ENCODE measurements at places on chromosomes 11 and 22. TPM values are rescaled to one million over a fixed set of nuclear protein-coding genes. Genes with fewer than 3 reads are reported as not detected.

GRCh38 chr11:2685051-2685450, 14.7 kb downstream of the KCNQ1OT1 start:
- no peak overlapping the region for H3K4me3 ChIP-seq
- H3K27me3 ChIP-seq = no peaks in the 10 kb centered on the region
- DNase-seq = no peak
- H3K4me1 ChIP-seq = no peaks in the 10 kb centered on the region

The PLAAT2 gene
- total RNA-seq = 0.58 TPM

The CARNS1 gene
- not detected for total RNA-seq

- H3K27ac ChIP-seq = no peak overlapping the region
- H3K36me3 ChIP-seq = no peaks in the 10 kb centered on the region
- peaks cover 6% of the 10 kb centered on the region for H3K4me1 ChIP-seq
- peaks cover 18% of the 10 kb centered on the region for H3K27me3 ChIP-seq
- DNase-seq = no peak
Measured at GRCh38 chr11:75592715-75593114, 30.7 kb downstream of the SERPINH1 start.

The TBCEL gene
- total RNA-seq = 16.5 TPM

DNA sequence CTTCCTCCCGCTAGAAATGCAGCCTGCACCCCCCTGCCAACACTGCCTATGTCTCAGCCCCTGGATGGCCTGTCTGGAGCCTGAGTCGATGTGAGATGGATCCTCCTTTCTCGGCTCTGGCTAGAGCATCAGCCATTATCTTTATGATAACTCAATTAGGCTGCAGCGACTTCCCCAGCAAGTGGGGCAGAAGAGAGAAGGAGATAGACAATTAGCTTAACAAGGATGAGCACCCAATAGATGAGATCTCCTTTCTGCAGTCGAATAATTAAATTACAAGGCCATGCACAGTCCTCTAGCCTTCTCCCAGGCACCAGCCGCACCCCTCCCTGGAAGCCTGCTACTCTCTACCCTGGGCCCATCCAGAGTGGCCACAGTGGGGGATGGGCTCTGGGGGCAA, 179.3 kb downstream of the CEP164 start:
- peaks cover 59% of the 10 kb centered on the region for H3K27me3 ChIP-seq
- no peak overlapping the region for H3K4me3 ChIP-seq
- no peaks in the 10 kb centered on the region for H3K36me3 ChIP-seq
- no peaks in the 10 kb centered on the region for H3K4me1 ChIP-seq
- H3K27ac ChIP-seq = no peak overlapping the region

DNA sequence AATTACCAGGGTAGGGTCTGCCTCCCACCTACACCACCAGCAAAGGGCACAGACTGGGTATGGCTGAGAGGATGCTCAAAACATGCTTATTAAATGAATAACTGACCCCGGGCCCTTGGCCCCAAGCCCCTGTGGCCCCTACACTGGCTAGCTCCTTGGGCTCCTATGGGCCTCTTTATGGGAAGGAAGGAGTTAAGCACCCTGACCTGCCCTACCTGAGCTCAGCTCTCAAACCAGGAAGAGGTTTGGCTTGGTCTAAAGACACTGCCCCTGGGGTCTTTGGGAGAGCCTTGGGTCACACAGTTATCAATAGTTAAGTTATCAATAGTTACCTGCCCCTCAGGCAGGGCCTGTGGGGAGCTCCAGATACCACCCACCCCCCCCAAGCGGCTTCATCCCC, 1.2 kb downstream of the USH1C start:
- no peaks in the 10 kb centered on the region for H3K36me3 ChIP-seq
- peaks cover 51% of the 10 kb centered on the region for H3K27me3 ChIP-seq
- H3K27ac ChIP-seq = no peak overlapping the region
- no peaks in the 10 kb centered on the region for H3K4me1 ChIP-seq
- H3K4me3 ChIP-seq = no peak overlapping the region

DNA sequence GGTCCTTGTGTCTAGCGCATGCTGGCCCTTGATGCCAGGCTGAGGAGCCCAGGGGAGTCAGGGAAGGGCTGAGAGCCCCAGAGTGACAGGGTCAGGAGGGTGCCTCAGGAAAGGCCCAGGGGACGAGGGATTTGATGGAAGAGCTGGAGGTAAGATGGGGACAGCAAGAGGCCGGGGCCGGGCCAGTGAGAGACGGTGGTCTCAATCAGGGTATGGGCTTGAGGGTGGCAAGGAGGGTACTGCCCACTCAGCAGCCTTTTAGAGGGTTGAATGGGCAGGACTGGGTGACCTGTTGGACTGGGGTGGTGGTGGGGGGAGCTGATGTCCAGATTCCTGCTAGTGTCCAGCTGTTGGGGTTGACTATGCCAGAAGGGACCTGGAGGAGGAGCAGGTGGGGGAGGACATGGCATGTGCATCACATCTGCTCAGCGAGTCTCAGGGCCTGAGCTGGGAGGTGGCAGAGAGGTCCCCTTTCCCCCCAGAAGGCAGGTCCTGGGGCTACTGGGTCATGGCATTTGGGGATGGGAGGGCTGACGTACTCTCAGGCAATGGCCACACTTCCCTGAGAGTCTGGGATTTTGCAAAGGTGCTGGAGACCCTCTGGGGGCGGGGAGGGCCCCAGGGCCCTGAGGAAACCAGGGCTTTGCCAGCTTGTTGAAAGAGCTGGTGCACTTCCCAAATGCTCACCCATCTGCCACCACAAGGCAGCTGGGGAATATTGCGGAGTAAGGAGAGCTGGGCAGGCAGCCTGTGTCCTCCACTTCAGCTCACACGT, 18.4 kb downstream of the MYO7A start:
- H3K36me3 ChIP-seq = no peaks in the 10 kb centered on the region
- no peak overlapping the region for H3K4me3 ChIP-seq
- DNase-seq = no peak

DNA sequence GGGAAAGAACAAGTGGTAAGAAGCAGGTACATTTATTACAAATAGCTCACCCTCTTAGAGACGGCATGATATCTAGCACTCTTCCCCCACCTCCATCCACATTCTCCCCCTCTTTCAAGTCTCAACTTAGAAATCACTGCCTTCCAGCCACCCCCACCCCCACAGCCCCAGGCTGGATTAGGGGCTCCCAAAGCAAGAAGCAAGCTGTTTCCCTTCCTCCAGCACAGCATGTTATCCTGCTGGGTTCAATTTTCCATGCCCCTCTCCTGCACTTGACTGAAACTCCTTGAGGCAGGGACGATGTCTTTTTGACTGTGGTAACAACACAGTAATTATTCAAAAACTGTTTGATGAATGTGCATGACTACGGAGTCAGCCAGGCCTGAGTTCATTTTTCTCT, 350.7 kb downstream of the LARGE1 start:
- DNase-seq = no peak
- H3K27ac ChIP-seq = no peak overlapping the region
- H3K4me1 ChIP-seq = no peaks in the 10 kb centered on the region

The RAB38 gene
- 80.9 TPM for total RNA-seq

The PKNOX2 gene
- total RNA-seq = not detected

The SYTL2 gene
- total RNA-seq = 2.7 TPM

The DRD2 gene
- total RNA-seq = 0.96 TPM

GRCh38 chr11:111452146-111452545, 60.0 kb downstream of the BTG4 start:
- H3K27me3 ChIP-seq = peaks cover 17% of the 10 kb centered on the region
- DNase-seq = no peak
- H3K27ac ChIP-seq = no peak overlapping the region
- H3K4me1 ChIP-seq = peaks cover 6% of the 10 kb centered on the region
- no peak overlapping the region for H3K4me3 ChIP-seq

The SPDYC gene
- not detected for total RNA-seq

- H3K4me1 ChIP-seq = peaks cover 40% of the 10 kb centered on the region
- no peak overlapping the region for H3K4me3 ChIP-seq
- H3K36me3 ChIP-seq = no peaks in the 10 kb centered on the region
- no peaks in the 10 kb centered on the region for H3K27me3 ChIP-seq
- no peak for DNase-seq
Measured at GRCh38 chr11:2176389-2176900, 4.8 kb upstream of the TH start.

The OOSP4B gene
- total RNA-seq = not detected

DNA sequence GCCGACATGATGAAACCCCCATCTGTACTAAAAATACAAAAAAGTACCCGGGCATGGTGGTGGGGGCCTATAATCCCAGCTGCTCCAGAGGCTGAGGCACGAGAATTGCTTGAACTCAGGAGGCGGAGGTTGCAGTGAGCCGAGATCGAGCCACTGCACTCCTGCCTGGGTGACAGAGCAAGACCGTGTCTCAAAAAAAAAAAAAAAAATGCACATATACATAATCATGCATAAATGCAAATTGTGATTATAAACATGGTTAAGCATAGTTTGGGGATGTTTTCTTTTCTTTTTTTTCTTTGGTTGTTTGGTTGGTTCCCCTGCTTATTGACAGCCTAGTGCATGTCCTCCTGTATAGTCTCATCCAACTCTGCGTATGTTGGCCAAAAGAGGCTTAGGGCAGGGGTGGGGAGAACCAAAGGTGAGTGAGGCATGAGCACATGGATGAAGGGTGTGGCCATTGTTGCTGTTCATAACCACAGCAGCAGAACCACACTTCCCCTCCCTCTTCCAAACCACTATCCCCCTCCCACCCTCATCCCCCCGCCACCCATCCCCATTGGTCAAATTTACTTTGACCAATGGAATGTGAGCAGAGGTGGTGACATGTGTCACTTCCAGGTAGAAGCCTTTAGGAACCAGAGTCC, 6.9 kb upstream of the VPS37C start:
- DNase-seq = no peak
- peaks cover 17% of the 10 kb centered on the region for H3K27me3 ChIP-seq
- H3K27ac ChIP-seq = no peak overlapping the region

The OR8G5 gene
- total RNA-seq = not detected

- no peak overlapping the region for H3K4me3 ChIP-seq
- peak overlapping the region; percentile 49 for H3K27ac ChIP-seq
- H3K36me3 ChIP-seq = peaks cover 16% of the 10 kb centered on the region
- H3K27me3 ChIP-seq = no peaks in the 10 kb centered on the region
Measured at GRCh38 chr22:46770726-46771125, 8.3 kb downstream of the TBC1D22A start.

DNA sequence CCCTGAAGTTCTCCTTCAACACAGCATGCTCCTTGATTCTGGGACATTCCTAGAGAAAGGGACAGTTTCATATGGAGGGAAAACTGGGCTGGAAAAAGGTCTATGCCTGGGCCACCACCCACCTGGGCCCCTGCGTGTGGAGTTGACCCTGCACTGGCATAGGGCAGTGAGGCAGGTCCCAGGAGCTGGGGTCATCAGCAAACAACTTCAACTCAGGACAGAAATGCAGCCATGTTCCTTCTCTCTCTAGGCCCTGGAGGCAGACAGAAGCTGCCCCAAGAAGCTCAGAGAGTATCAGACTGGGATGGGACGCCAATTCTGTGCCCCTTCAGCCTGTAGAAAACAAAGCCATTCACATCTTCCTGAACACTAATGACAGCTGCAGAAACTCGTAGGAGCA, 34.9 kb downstream of the RTL6 start:
- H3K4me1 ChIP-seq = no peaks in the 10 kb centered on the region
- no peak for DNase-seq
- no peak overlapping the region for H3K27ac ChIP-seq
- H3K27me3 ChIP-seq = peaks cover 34% of the 10 kb centered on the region
- H3K36me3 ChIP-seq = no peaks in the 10 kb centered on the region

DNA sequence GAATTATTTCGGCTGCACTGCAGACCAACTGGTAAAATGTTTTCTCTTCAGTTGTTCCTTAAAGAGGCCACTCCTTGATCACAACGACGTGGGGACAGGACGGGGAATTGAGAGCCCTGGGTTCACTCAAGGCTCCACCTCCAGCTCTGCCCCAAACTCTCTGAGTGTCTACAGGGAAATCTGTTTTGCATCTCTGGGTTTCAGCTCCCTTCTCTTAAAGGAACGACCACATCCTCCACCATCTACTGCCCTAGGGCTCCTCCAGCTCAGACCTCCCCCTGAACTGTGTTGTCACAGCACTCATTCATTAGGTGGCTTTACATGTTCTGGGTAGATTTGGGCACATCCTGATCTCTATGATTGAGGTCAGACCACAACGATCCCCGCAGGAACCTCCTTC, 5.1 kb upstream of the PPFIA1 start:
- DNase-seq = no peak
- H3K27ac ChIP-seq = no peak overlapping the region
- no peaks in the 10 kb centered on the region for H3K4me1 ChIP-seq

- no peak overlapping the region for H3K27ac ChIP-seq
- H3K27me3 ChIP-seq = peaks cover 6% of the 10 kb centered on the region
- DNase-seq = peak; percentile 35
- H3K36me3 ChIP-seq = no peaks in the 10 kb centered on the region
Measured at GRCh38 chr11:1152316-1153104, 5.2 kb upstream of the MUC5AC start.

DNA sequence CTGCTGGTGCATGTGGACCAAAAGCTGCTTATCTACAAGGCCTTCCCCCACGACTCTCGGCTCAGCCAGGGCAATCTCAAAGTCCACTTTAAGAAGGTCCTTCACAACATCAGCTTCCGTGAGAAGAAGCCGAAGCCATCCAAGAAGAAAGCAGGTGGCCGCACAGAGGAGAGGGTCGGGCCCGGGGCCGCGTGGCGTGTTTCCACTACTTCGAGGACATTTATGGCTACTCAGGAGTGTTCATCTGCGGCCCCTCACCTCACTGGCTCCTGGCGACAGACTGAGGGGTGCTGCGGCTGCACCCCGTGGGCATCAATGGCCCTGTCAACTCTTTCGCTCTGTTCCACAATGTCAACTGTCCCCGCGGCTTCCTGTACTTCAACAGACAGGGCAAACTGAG, 16.2 kb upstream of the SLC5A4 start:
- H3K4me3 ChIP-seq = no peak overlapping the region
- DNase-seq = no peak
- no peak overlapping the region for H3K27ac ChIP-seq
- H3K36me3 ChIP-seq = no peaks in the 10 kb centered on the region

The OVOL1 gene
- total RNA-seq = not detected

DNA sequence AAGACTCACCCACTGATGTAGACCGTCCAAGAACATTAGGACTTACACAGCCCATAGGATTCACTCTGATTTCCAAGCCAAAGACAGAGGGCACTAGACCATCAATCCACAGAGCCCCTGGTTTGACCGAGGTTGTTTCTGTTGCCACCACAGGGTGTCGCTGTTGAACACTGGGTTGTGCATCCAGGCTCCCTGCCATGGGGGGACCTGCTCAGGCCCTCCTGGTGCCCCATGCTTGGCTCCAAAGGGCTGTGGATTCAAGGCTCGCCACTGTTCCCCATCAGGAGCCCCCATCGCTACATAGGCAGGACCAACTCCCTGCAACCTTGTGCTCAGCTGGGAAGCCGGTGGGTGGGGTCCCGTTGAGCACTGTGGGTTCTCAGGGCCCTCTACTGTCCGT, 128.0 kb upstream of the ANO1 start:
- H3K27me3 ChIP-seq = peaks cover 14% of the 10 kb centered on the region
- peak; percentile 49 for DNase-seq
- H3K4me3 ChIP-seq = no peak overlapping the region
- no peak overlapping the region for H3K27ac ChIP-seq
- peaks cover 7% of the 10 kb centered on the region for H3K4me1 ChIP-seq

Data from MCF 10A (cell line).